ENCODE measurements at places on chromosomes 4 and X.

DNA sequence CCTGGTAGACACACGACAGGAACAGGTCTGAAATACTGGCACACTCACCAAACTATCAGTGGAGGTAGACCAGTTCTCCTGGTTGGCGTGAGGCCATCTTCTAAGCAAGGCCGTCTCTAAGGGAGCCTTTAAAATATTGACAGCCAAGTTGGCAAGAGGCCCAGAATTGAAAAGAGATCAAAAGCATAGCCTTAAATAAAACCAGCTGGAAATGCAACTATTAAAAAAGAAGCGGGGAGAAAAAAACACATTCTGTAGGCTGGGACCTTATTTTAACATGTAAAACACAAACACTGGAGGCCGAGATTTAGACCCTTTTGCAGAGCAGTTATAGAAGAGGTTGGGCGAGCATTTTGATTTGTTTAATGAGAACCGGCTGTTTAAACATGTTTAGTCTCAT, 233.0 kb upstream of the CLNK start:
- DNase-seq, result no peak

GRCh38 chr4:6663596-6664393, 23.3 kb downstream of the MRFAP1 start:
- DNase-seq, result no peak

GRCh38 chrX:1719270-1719669, 104.4 kb downstream of the ASMT start:
- no peak for DNase-seq

GRCh38 chrX:47182106-47182700, 11.4 kb upstream of the UBA1 start:
- no peak for DNase-seq

DNA sequence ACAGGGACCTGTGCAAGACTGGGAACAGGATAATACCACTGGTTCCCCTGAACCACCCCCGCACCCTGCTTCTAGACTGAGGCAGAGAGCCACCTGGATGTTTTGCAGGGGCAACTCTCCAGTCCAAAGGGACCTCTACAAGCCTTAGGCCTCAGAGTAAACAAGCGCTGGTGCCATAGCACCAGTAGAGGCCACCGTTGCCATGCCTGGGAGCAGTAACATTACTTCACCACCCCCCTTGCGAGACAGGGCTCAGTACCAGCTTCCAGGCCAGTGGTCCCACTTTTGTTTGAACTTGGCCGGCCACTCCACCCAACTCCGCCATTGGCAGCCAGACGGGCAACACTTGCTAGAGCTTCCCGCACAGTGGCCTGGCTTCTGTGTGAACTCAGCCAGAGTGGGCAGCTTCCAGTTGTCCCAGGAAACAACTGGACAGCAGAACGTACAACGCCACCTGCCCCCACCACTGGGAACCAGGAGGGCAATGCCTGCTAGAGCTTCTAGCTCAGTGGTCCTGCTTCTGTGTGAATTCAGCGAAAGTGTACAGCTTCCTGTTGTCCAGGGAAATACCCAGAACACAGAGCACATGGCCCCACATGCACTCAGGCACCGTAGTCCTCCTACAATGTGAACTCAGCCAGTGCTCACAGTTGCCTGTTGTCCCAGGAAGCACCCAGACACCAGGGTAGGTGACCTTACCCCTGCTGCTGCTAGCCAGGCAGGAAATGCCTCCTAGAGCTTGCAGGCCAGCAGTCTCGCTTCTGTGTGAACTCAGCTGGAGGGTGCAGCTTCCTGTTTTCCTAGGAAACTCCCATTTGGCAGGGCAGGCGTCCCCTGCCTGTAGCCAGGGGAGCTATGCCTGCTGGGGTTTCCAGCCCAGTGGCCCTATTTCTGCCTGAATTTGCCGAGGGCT, 39.9 kb upstream of the PCDH19 start:
- no peak for DNase-seq

- DNase-seq, result no peak
Measured at GRCh38 chr4:24172406-24172805, 282.6 kb upstream of the PPARGC1A start.

- no peak for DNase-seq
Measured at GRCh38 chr4:64095398-64095797, 313.9 kb downstream of the TECRL start.

DNA sequence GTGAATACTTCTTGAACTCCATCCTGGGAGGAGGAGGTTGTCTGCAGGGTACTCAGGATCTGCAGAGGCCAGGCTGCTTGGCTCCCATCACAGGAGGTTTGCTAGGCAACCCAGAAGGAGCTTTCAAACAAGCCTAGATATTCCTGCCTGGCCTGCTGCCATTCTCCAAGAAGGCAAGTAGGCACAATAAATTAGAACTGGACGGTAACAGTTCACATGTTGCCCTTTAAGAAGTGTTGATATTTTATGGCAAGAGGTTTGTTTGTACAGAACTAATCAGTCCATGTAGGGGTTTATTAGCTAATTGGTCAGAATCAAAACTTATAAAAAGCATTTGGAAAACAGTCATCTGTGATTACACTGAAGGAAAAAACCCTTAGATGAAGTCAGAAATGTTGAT, 39.3 kb downstream of the SYNPO2 start:
- DNase-seq, result no peak

DNA sequence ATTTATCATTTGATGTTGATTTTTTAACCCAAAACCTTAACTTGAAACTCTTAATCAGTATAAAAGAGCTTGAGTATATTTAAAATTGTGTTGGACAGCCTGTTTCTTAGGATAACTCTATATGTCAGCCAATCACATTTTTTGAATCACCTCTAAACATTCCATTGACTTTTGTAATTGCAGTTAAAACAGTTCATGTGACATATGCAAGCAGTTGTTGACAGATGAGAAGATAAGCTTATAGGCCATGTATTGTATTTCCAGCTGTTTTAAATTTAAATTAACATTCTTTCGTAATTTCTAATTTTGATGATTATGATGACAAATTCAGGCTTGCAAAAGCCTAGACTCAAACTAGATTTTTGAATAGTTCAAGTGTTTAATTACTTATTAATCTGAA, 17.4 kb downstream of the VEGFC start:
- DNase-seq, result no peak

DNA sequence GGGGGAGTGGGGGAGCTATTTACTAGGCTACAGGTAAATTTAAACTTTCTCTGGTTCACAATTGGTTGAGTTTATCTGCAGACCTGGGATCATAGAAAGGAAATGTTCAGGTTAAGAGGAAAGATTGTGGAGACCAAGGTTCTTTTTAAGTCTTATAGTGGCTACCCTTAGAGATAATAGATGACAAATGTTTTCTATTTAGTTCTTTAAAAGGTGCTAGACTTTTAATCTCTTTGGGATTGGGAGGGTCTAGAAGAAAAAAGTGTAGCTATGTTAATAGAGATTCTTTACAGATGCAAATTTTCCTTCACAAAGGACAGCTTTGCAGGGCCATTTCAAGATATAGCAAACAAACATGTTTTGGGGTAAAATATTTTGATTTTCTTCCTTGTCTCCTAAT, 76.0 kb downstream of the TEX13C start:
- no peak for DNase-seq

DNA sequence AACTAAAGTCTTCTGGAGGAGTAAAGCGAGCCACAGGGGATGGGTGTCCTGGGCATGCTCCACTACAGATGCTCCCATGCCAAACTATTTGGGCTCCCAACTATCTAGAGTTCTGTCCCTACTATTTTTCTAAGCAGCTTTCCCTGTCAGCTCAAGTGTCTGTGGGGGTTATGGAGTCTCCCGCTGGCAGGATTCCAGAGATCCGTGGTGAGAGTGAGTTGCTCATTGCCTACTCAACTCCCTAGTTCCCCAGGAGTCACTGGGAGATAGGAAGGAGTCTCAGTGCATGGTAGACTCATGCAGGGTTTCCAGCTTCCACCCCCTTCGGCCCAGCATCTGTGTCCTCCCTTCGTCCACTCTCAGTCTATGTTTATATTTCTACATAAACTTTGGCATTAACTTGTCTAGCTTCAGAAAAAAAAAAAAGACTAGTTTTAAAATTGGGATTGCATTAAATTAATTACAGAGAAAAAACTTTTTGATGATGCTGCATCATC, 55.1 kb upstream of the INPP4B start:
- no peak for DNase-seq

DNA sequence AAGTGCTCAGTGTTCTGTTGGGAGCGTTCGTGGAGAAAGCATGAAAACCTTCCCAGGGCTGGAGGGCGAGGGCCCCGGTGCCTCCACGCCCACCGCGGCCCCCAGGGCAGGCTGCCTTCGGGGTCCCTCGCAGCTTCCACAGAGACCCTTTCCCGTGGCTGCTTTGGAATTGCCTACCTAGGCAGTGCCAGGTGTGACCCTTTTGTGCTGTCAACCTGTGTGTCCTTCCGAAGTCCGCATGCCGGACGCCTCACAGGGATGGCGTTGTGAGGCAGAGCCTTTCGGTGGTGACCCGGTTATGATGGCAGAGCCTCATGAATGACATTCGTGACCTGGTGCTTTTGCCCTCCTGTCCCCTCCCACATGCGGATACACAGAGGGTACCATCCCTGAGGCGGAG, 17.4 kb downstream of the TMEM175 start:
- no peak for DNase-seq

- DNase-seq, result no peak
Measured at GRCh38 chr4:147773261-147774184, 41.6 kb downstream of the ARHGAP10 start.

- no peak for DNase-seq
Measured at GRCh38 chrX:96464880-96465558, 219.6 kb upstream of the DIAPH2 start.

- no peak for DNase-seq
Measured at GRCh38 chr4:78551420-78552351, at the start of gene ANXA3. TSS of gene ANXA3 (plus strand) at chr4:78551770. CDS start at chr4:78554474, 2,704 bp downstream.

Data from activated T-helper 1 cell treated with anti-CD3 and anti-CD28 coated beads, Interleukin-2, amount 50 U/mL, for 16 hours (primary cell).